ENCODE measurements at places on chromosomes 13 and 19. TPM values are rescaled to one million over a fixed set of nuclear protein-coding genes. Genes with fewer than 3 reads are reported as not detected.
A peak's percentile ranks its signal among the peaks of the same experiment; 100 is the strongest.

DNA sequence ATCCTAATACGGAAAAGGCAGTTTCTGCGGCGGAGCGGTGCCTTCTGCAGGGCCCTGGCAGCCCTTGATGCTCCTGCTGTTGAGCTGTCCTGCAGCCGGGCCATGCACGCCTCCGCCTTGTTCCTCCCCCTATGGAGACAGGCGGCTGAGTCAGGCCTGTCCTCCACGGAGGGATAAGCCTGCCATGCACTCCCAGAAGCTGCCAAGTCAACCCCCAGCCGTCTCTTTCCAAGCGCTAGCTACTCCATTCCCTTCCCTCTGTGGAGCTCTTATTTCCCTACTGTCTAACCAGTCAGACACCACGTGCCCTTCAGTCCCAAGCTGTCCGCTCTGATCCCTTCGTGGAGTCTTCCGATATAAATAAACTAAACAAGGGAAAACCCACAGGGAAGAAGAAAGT is 197.0 kb downstream of the COL4A1 start:
- no peak for DNase-seq

DNA sequence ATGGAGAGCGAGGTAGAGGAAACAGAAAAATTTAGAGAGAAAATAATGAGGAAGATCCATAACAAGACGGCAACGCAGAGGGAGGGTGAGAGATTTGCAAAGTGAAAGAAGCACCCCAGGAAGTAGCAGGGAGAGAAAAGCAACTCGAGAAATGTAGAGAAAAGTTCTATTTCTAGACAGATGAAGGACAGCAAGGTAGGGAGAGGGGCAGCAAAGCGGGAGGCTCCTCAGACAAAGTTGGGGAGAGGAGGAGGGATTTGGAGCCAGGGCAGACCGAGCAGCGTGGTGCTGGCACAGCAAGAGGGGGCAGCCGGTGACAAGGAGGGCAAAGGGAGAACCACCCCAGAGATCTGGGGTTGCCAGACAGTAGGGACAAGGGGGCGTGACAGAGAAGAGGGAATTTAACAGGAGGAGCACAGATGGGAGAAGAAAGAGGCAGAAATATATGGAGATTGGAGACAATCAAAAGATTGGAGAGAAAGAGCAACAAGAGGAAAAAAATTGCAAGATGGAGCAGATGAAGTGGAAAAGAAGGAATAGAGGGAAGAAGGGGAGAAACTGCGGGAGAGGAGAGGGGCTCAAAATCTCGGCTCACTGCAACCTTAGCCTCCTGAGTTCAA is 989 bp downstream of the ZNF766 start:
- DNase-seq, result peak; percentile 0

GRCh38 chr13:84867246-84867645 is 932.0 kb downstream of the SLITRK6 start:
- DNase-seq, result no peak

DNA sequence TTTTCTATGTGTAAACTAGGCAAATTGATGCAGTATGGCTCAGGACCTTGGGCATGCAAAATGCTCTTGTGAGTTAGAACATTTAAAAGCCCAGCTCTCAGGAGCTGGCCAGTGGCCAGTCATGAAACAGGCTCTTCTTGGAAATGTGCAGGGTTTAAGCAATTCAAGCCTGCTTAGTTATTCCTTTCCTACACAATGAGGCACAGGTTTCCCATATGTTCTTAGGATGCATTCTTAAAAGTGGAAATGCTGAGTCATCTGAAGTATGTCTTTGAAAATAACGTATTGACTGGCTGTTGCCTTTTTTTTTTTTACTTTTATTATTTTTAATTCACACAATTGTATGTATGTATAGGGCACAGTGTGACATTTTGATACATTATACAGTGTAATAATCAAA is 300.7 kb downstream of the SLC7A1 start:
- DNase-seq, result no peak

- DNase-seq, result no peak
These were observed 88.6 kb downstream of the SPACA7 start for GRCh38 chr13:112464720-112465119.

GRCh38 chr13:109400624-109401257 is 385.6 kb downstream of the IRS2 start:
- DNase-seq, result no peak

Gene CIC
- 119 TPM for total RNA-seq

Gene ZNF793
- 2.3 TPM for total RNA-seq

All from CD4-positive, alpha-beta T cell (primary cell).